Effector memory CD8-positive, alpha-beta T cell (primary cell): ENCODE measurements at places on chromosomes 12 and 14.

DNA sequence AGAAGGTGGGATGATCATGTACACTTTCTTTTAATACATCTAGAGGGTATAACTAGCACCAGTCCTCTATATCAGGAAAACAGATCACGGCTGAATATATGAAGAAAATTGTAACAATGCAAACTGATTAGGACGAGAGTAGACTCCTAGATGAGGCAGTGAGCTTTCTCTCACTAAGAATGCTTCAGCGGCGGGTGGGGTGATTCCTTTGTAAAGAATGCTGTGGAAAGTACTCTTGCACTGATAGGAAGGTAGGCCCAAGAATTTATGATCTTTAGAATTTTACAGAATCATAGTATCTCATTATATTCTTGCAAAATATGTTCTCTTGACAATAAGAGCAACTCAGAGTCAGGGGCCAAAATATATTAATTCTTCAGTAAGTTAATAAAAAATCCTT is 133.0 kb downstream of the LMNTD1 start:
- DNase-seq: no peak

DNA sequence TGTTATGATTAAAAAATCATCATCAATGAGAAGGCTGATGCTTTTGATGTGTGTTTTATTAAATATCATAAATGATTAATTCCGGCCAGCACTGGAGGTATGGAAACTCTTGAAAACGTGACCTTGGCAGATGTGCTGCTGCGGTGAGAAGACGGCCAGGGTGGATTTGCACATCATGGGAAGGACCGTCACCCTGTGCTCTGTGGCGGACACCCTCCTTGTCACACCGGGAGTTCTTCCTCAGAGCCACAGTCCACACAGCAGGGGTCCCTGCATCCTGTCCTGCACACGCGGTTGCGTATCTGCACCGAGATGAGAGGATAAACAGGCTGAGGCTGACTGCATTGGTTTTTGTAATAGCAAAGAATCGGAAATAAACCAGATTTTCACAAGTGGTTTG is 33.5 kb downstream of the FZD10 start:
- DNase-seq: no peak

- no peak for DNase-seq
These were observed 43.8 kb downstream of the ALDH1L2 start for GRCh38 chr12:105040476-105040875.

- no peak for DNase-seq
These were observed 193.1 kb upstream of the FLRT2 start for GRCh38 chr14:85336817-85337216.

DNA sequence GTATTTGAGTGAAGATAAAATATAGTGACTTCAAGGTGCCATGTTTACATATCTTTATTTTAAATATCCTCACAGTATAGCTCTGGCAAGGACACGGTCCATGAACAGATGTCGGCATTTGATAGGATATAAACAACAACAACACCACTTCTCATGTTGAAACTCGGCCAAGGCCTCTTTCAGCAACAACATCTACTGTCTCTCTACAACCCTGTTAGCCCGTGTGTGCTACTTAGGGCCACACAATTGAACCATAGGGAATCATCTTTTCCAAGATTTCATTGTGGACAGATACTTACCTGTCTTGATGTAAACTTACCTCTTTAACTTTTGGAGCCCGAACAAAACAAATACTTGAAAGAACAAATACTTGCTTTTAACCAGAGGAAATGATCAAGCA is 168.7 kb upstream of the SSTR1 start:
- no peak for DNase-seq

DNA sequence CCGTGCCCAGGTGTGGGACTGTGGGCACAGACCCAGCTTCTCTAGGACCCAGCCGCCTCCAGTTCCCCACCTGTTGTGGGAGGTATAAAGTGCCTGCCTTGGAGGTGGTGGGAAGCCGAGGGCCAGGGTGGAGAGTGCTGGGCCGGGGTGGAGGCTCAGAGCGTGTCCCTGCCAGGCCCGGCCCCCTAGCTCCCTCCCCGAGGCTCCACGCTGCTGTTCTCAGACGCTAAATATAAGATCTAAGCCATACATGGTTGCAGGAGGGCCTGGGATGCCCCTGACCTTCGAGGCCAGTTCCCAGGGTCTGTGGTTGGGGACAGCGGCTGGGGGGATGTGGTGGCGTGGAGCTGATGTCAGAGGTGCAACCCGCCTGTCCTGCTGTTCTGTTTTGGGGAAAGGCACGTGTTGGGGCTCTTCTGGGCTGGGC is 10.8 kb downstream of the INF2 start:
- DNase-seq: no peak

GRCh38 chr12:128698301-128698972 is 125.3 kb downstream of the SLC15A4 start:
- DNase-seq: no peak

- DNase-seq: no peak
These were observed 134.0 kb downstream of the SRGAP1 start for GRCh38 chr12:63978519-63978918.

GRCh38 chr12:52950553-52950952 is 1.6 kb downstream of the KRT18 start:
- no peak for DNase-seq

GRCh38 chr12:6420364-6420763 is 24.4 kb upstream of the CD27 start:
- DNase-seq: no peak
